Tibial nerve (tissue), 4 donors: ENCODE measurements at places on chromosomes 11 and 22.
A peak's percentile ranks its signal among the peaks of the same experiment; 100 is the strongest.

DNA sequence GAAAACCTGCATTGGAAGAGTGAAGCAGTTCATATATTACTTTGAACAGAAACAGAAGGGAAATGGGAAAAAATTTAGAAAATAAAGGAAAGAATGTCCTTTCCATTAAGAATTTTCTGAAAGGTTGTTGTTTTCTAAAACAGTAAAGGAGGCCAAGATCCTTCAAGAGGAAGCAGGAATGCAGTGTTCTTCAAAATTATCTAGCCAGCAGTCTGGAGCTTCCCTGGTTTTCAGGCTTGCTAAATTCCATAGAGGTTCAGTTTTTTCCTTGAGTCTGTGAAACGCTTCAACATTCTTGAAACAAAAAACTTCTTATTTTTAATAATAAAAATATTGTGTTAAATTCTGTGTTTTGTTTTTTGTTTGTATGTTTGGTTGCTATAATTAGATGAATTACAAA is 189.0 kb upstream of the ANO3 start:
- no peak for DNase-seq

DNA sequence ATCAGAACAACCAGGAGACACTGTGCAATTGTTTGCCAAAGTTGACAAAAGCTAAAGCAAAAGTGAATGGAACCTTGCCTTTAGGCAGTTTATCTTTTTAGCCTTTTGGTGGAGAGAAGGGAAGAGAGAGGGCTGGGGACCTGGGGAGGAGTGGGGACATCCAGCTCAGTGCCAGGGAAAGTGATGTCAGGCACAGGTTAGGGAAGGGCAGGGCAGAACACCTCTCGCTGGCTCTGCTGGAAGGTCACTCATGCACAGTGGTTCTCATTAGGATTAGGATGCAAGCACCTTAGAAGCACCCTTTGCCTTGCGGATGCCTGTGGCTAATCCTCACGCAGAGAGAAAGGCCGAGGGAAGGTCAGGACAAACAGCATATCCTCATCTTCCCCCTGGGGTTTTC is 14.3 kb upstream of the LINC01488 start:
- DNase-seq: no peak

- DNase-seq: no peak
Observed at GRCh38 chr11:76209375-76209972, 3.2 kb upstream of the WNT11 start.

- no peak for DNase-seq
Observed at GRCh38 chr11:2388431-2389376, 11.6 kb downstream of the CD81 start.

DNA sequence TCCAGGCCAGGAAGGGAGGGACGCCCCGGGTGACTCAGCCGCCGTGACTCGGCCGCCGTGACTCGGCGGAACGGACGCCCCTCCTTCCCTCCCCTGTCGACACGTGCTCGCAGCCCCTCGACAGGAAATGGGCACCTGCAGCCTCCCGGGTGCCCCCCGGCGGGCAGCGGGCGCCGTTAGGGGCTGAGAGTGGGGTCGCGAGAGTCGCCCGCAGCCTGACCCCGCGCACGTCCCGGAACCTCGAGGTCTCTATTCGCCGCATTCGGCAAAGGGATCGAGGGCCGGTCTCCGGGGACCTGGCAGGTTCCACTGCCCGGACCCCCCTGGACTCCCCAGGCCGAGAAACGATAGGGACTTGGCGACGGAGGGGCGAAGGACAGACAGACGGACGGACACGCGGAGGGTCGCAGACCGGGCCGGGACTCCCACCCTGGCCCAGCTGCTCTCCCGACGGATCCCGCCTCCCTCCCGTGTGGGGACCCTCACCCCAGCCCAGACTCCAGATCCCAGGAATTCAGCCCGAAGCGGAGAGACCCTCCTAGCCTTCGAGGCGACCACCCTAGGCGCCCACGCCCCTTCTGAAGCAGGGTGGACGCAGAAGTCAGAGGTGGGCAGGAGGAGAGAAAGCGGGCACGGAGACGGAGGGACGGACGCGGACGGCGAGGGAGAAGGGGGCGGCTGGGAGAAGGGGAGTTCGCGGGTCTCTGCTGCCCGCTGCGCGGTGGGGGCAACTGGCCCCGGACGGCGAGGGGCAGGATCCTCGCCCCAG is 648 bp downstream of the FOSL1 start:
- no peak for DNase-seq

GRCh38 chr22:45064313-45065278 is 54.8 kb upstream of the PHF21B start:
- no peak for DNase-seq

DNA sequence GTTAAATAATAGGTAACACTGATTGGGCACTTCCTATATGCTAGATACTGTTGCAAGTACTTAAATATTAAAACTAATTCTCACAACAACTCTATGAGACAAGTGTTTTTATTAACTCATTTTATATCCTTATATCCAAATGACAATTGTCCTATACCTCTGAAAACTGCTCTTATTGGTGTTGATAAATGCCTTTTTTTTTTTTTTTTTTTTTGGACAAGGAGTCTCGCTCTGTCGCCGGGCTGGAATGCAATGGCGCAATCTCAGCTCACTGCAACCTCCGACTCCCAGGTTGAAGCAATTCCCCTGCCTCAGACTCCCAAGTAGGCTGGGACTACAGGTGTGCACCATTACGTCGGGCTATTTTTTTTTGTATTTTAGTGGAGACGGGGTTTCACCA is 41.6 kb downstream of the MRTFA start:
- no peak for DNase-seq

DNA sequence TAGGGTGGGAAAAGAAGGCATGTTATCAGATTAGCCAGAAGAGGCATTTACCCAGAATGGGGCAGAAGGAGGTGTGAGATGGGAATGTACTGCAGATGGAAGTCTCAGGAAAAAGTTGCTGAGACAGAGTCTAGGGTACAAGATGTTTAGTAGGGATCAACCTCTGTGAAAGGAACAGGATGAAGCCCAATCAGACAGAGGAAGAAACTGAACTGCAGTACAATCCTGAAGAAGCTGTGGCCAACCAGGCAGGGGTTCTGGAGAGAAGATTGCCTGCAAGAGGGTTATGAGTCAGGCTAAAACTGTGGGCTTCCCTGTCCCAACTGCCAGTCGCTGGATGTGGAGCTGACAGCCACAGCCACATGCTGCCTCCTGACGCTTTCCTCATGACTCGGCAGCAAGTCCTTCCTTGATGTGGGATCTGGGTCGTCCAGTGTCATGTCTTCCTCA is 64.0 kb downstream of the CWC15 start:
- no peak for DNase-seq

DNA sequence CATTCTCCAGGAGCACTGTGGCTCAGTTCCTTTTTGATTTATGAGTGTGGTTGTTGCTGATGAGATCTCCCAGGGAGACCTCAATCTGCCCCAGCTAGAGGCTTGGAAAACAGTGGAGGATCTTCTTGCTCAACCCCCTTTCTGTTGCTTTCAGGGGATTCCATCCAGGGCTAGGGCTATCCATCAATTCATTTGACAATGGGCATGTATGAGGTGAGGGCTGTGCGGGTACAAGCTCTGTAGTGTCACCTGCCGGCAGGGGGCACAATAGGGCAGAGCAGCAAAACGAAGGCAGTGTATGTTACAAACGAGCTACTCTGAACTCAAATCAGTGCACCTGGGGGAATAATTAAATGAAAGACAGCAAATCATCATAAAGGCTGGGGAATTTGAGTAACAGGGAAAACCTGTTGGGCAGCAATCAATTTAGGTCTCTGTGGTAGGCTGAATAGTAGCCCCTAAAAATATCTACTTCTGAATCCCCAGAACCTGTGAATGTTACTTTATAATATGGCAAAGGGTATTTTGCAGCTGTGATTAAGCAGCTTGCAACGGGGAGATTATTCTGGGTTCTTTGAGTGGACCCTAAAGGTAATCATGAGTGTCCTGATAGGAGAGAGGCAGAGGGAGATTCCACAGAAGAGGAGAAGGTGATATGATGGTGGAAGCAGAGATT is 170.3 kb upstream of the ZBED5 start:
- peak; percentile 71 for DNase-seq

DNA sequence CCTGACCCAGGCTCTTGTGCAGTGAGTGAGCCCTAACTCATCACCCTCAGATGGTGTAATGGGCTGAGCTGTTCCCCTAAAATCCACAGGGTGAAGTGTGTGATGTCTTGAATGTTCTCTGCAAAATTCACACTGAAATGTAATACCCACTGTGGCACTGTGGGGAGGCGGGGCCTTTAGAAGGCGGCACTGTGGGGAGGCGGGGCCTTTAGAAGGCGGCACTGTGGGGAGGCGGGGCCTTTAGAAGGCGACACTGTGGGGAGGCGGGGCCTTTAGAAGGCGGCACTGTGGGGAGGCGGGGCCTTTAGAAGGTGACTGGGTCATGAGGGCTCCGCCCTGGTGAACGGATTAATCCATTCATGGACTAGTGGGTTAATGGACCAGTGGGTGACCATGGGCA is 33.0 kb downstream of the CHID1 start:
- DNase-seq: no peak

DNA sequence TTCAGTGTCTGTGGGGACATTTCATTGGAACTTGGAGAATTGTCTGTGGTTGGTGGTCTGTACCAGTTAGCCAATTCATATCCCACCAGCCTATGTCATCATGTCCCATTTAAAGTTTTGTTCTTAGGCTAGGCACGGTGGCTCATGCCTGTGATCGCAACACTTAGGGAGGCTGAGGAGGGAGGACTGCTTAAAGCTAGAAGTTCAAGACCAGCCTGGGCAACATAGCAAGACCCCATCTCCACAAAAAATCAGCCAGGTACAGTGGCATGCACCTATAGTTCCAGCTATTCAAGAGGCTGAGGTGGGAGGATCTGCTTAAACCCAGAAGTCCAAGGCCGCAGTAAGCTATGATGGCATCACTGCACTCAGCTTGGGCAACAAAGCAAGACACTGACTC is 55.6 kb upstream of the CCND1 start:
- DNase-seq: no peak

DNA sequence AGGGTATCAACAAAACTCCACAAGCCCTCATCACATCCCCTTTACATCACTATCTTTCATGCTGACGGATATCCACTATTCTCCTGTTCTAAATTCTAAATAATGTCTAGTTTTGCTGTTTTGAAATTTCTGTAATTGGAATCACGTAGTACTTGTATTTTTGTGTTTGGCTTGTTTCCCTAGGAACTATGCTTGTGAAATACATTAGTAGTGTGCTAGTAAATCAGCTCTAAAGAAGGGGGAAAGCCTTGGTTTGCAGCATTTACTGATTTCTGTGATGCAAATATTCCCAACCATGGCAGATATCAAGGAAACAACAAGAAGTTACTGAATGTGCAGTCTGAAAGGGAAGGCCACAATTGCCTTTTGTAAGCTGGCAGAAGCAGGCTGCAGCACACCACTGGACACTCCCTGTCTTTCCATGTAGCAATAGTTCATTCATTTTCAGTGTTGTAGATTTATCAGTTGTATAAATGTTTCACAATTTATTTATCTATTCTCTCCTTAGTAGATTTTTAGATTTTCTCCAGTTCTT is 4.7 kb upstream of the FOLH1 start:
- DNase-seq: no peak

GRCh38 chr22:29946220-29946619 is 63.2 kb downstream of the MTMR3 start:
- no peak for DNase-seq

- DNase-seq: no peak
Observed at GRCh38 chr11:6240781-6241180, 1.9 kb downstream of the CNGA4 start.

DNA sequence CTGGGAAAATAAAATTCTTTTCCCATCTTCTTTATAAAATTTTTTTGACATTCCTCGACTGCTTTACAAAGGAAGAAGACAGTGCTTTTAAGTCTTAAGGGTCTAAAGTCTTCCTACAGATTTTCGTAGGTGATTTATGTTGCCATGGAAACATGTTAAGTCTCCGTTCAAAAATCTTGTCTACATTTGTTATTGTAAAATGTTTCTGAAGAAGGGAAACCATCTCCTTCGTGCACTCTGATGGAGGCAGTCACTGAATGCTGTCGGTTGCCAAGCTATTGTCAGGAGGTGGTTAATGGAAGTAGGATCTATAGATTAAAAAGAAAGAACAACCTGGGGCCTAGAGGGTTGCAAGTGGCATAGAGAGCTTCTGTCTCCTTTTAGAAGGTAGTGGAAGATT is 52.6 kb downstream of the MAP6 start:
- no peak for DNase-seq

- DNase-seq: no peak
Observed at GRCh38 chr11:31355131-31355530, 14.4 kb downstream of the DCDC1 start.

- no peak for DNase-seq
Observed at GRCh38 chr11:115887727-115888126, 383.5 kb upstream of the CADM1 start.

DNA sequence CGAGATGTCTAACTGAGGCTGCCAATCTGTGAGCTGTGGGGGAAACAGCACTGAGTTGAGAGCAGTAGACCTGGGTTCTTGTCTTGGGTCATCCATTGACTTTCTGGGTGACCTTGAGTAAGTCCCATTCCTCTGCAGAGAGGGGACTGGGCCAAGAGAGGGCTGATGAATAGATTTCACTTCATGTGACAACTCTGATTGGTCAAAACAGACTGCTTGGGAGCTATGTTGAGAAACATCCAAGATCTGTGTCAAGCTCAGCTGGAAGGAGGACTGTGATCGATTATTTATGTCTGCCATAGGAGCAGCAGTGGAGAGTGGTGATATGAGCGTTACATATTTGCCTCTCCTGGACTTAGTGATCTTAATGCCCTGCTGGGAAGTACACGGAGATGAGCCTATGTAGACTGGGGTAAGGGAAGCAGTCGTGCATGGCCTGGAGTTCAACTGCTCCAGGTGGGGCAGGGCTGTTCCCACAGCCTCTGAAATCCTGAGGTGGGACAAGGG is 47.7 kb downstream of the OTOG start:
- no peak for DNase-seq

DNA sequence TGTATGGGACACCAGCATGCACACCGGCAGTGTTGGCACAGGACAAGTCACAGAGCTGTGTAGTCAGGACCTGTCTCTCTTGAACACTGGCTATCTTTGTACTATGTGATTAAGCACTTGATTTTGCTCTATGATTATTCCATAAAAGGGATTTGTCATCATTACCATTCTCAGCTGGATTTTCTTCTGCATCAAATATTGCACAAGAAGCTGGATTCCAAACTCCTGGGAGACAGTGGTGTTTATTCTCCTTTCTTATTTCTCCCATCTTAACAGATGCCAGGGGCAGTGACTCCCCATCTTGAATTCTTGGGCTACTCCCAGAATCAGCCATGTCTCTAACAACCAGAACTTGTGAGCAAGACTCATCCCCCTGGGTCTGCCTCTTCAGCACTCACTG is 62.5 kb upstream of the GNAZ start:
- DNase-seq: no peak

DNA sequence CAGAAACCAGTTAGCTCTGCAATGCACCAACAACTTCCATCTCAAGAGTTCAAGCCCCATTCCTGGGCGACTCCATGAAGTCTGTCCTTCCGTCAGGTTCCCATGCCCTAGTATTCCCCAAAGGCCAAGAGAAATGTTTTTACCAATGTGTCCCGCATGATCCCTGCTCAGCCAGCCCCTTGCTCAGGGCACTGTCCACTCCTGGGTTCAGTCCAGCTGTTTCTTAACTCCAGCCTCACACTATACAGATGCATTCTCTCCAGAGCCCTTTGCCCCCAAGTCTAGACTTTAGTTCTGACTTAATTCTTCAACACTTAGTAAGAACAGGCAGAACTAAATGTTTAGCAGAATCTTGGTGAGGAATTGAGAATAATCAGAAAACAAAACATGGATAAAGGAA is 497.5 kb downstream of the SOX6 start:
- DNase-seq: no peak

- no peak for DNase-seq
Observed at GRCh38 chr11:32843544-32843943, 13.8 kb downstream of the PRRG4 start.

- DNase-seq: no peak
Observed at GRCh38 chr11:78772186-78772585, 197.5 kb upstream of the NARS2 start.
